ENCODE measurements at places on chromosomes 6 and 20.

DNA sequence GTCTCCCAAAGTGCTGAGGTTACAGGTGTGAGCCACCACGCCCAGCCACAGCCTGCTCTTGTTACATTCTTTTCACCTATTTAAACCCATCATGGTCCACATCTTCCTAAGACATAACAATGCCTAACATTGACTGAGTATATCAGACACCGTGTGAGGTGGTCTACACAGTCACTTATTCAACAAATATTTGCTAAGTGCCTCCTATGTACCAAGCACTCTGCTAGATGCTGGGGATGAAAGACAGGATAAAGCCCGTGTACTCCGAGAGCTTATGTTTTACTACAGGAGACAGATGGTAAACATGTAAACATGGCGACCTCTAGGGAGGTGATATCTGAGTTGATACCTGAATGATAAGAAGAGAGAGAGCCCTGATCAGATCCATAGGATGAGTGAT is 12.7 kb downstream of the BCL2L1 start:
- no peak for DNase-seq

DNA sequence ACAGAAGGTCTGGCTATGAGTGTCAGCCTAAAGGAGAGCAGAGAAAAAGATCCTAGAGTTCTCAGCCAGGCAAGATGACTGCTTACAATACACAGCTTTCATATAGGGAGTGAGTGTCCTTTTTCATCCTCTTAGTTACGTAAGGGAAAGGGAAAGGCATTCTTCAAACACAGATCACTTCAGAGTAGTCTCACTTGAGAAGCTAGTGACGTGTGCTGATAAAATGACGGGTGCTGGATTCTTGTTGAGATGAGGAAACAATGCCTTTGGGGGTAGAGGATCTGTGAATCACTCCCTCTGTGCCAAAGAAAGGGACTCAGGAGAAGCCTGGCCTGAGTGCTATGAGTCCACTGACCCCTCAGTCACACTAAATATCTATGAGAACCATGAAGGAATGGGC is 117.3 kb downstream of the QRSL1 start:
- DNase-seq, result peak; percentile 80

DNA sequence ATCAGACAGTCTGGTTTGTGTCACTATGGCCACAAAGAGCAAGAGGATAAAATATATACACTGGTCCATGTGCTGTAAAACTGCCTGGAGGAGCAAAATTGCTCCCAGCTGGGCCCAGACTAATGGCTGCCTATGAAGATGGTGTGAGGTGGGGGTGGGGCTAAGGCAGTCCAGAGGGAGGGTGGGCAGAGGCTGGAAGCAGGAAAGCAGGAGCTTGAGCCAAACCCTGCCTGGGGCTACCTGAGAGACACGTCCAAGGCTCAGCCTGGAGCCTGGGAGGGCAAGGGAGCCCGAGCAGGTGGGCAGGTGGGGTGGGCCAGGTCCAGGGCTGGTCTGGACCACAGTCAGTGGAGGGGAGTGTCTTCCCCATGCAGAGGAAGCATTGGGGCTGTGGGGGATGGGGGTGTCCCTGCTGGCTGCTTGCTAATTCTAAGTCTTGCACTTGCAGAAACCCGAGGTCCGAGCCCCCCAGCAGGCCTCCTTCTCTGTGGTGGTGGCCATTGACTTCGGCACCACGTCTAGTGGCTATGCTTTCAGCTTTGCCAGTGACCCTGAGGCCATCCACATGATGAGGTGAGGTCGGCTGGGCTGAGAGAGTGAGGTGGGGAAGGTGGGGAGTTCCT is 9.5 kb downstream of the HSPA12B start:
- no peak for DNase-seq

GRCh38 chr6:135493218-135493961 is 4.2 kb downstream of the AHI1 start:
- peak; percentile 35 for DNase-seq

DNA sequence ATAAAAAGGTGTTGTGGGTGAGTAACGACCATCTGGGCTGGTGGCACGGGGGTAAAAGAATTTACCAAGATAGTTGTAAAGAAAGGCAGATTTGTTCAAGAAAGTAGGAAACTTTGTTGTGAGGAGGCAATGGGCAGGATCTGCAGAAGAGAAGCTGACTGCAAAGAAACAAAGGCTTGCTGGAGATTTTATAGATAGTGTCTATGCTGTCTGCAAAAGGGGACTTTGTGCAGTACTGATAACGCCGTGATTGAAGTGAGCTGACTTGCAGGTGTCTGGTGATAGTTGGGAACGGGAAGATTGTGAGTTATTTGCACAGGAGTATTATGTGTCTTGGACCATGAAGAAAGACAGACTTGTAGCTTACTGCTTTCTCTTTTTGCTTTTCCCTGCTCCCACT is 36.8 kb upstream of the GSTA3 start:
- DNase-seq, result no peak

DNA sequence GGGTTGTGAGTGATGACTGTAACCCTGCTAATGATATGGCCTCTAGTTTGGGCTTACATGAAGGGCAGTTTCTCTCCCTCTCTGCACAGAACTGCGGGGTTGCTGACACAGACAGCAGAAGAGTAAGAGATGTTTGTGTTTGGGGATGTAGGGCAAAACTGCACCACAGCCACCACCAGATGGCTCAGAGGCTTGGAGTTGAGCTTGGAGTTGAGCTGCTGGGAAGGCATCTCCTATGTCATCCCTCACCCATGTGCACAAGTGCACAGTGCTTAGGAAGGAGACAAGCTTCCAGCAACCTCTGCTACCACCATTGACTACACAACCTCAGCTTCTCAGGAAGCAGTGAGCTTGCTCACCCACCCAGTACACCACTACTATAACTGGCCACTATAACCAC is 303.9 kb upstream of the DEFB112 start:
- DNase-seq, result no peak

DNA sequence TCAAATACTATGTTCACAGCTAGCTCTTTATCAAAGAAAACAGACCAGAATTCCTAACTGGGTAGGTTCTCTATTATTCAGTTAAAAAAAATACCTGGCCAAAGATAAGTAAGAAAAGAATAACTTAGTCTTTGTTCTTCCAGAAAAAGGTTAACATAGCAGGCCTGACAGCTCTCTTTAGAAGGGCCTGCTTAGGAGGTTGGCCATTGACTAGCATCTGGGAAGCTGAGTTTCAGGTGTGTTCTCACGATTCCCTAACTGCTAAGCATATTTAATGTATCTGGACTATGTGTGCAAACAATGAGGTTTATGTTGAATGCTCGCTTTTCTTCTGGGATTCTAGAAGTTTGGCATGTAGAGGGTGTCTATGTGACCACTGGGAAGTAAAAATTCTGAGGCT is 618.9 kb downstream of the HACE1 start:
- no peak for DNase-seq

- no peak for DNase-seq
These were observed 194.6 kb upstream of the ARID1B start for GRCh38 chr6:156582509-156582992.

- DNase-seq, result no peak
These were observed 94.0 kb downstream of the SCML4 start for GRCh38 chr6:107730106-107730505.

- DNase-seq, result no peak
These were observed 211.4 kb downstream of the FOXC1 start for GRCh38 chr6:1821164-1821512.

DNA sequence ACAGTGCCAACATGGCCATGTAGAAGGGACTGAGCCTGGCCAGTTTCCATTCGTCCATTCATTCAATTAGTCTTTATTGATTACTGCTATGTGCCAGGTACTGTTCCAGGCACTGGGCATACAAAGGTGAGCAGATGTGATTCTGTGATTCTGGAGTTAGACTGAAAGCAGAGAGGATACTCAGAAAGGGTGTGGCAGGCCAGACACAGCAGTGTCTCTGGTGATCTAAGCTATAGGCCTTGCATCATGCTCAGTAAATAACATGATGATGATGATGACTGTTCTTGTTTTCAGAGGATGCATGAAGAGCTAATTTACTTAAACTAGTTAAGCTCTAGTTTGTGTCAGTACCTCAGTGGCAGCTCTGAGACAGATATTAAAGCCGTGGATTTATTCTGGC is 31.4 kb upstream of the FUCA2 start:
- DNase-seq, result peak; percentile 26

- DNase-seq, result peak; percentile 47
These were observed 39.4 kb downstream of the TOX2 start for GRCh38 chr20:43953919-43954592.

DNA sequence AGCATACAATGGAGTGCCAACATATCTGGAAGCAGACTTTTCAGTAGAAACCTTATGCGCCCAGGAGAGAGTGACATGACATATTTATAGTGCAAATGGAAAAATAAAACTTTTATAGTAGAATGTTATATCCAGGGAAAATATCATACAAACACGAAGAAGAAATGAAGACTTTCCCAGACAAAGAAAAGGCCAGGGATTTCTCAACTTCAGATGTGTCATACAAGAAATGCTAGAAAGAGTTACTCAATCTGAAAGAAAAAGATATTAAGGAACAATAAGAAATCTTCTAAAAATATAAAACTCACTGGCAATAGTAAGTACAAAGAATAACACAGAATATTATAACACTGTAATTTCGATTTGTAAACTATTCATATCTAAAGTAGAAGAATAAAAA is 1269.3 kb downstream of the GRIK2 start:
- DNase-seq, result no peak

- no peak for DNase-seq
These were observed 58.3 kb downstream of the LAMP5 start for GRCh38 chr20:9572670-9573069.

- DNase-seq, result no peak
These were observed 164.2 kb downstream of the PRL start for GRCh38 chr6:22132656-22133055.

DNA sequence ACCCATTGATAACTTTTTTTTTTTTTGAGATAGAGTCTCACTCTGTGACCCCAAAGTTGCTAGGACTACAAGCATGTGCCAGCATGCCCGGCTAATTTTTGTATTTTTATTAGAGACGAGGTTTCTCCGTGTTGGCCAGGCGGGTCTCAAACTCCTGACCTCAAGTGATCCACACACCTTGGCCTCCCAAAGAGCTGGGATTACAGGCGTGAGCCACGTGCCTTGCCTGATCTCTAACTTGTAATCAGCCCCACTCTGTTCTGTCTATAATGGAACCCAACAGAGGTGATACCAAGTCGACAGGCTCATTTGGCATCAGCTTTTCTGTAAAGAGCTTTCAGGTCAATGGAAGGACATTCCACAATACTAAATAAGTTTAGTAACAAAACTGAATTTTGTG is 99.4 kb downstream of the HFE start:
- DNase-seq, result no peak

DNA sequence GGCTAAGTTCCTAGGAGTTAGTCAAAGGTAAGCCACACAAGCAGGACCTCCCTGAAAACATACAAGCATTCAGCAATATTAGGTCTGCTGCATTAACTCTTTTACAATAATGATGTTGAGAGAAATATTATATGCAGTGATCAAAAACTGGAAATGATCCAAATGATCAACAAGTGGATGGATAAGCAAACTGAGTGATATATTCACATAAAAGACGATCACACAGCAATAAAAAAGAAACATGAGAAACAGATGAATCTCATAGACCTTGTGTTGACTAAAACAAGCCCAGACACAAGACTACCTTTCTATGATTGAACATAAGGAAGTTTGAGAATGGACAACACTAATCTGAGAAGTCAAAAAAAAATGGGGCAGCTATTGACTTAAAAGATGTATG is 39.9 kb downstream of the LMBRD1 start:
- DNase-seq, result no peak

DNA sequence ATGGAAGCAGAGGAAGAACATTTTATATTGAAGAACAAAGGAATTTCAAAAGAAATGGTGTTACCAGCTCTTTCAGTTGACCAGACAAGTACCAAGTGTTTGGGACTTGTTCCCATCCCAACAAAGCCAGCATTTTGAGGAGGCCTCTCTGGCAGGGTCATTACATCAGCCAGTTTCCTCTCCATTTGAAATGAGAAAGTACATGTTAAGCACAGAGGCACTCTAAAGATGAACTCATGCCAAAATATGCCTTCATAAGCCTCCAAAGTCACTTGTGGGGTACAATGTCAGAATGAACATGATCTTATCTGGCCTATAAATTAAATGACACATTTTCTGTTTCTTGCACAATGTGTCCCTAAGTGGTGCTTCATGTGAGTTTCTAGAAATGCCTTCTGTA is 223.9 kb downstream of the PRL start:
- no peak for DNase-seq

- peak; percentile 70 for DNase-seq
These were observed 14.6 kb upstream of the CFAP206 start for GRCh38 chr6:87393026-87393622.

GRCh38 chr6:44255105-44255808 is 2.1 kb downstream of the SLC35B2 start:
- DNase-seq, result no peak

- DNase-seq, result no peak
These were observed 72.0 kb downstream of the CHMP4B start for GRCh38 chr20:33883164-33883563.

- DNase-seq, result peak; percentile 24
These were observed 530.2 kb downstream of the BCKDHB start for GRCh38 chr6:80636689-80637088.

GRCh38 chr6:708237-708598 is 15.3 kb upstream of the EXOC2 start:
- no peak for DNase-seq

DNA sequence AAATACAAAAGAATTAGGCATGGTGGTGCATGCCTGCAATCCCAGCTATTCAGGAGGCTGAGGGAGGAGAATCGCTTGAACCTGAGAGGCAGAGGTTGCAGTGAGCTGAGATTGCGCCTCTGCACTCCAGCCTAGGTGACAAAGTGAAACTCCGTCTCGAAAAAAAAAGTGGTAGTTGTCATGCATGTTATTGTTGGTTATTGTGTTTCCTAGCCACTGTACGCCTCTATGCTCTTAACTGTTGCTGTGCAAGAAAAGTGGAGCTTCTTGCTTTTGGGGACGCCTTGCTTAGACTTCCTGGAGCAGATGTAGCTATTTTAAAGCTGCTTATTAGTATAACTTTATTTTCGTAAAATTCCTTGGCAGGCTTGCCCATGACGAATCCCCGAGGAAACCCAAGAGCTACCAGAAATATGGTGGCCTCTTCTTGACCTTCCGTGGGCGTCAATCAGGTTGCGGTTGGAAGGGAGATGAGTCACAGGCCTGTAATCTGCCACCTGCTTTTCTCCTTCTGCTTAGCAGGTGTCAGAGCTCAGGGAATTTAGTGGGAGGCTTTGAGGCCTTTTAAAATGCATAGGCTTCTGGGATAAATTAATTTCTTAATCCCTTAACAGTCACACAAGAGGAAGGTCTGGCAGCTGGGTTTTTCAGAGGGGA is 17.3 kb downstream of the GABRR2 start:
- peak; percentile 99 for DNase-seq

- no peak for DNase-seq
These were observed 432.2 kb downstream of the HTR1B start for GRCh38 chr6:77030929-77031674.

DNA sequence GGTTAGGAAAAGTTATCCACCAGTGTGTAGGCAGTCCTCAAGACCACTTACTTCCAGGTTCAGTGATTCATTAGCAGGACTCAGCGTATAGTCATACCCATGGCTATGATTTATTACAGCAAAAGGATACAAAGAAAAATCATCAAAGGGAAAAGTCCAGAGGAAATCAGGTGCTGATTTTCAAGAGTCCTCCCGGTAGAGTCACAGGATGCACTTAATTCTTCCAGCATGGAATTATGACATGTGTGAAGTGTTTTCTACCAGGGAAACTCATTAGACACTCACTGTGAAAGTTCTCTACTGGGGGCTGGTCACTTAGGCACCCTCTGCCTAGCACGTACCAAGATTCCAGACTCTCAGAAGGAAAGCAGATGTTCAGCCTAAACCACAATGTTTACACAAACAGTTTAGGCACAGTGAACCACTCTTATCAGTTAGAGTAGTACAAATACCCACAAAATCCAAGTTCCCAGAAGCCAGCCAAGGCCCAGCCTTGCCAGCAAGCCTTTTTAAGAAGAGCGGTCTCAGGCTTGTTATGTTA is 10.2 kb downstream of the WFDC3 start:
- peak; percentile 95 for DNase-seq
